ENCODE measurements at places on chromosomes 7 and 10. TPM values are rescaled to one million over a fixed set of nuclear protein-coding genes. Genes with fewer than 3 reads are reported as not detected.
A peak's percentile ranks its signal among the peaks of the same experiment; 100 is the strongest.

GRCh38 chr10:99329554-99330346 is 594 bp downstream of the CNNM1 start:
- peaks cover 3% of the 10 kb centered on the region for H3K4me1 ChIP-seq
- H3K27ac ChIP-seq = no peak overlapping the region
- H3K4me3 ChIP-seq = peak overlapping the region; percentile 82
- peak; percentile 77 for DNase-seq

GRCh38 chr7:69710768-69711438 is 112.6 kb downstream of the AUTS2 start:
- H3K27ac ChIP-seq = no peak overlapping the region
- DNase-seq = no peak

- H3K4me1 ChIP-seq = no peaks in the 10 kb centered on the region
- H3K36me3 ChIP-seq = no peaks in the 10 kb centered on the region
- DNase-seq = no peak
- H3K27ac ChIP-seq = no peak overlapping the region
Measured at GRCh38 chr10:114380060-114380459, 24.2 kb downstream of the AFAP1L2 start.

- no peaks in the 10 kb centered on the region for H3K27me3 ChIP-seq
- no peaks in the 10 kb centered on the region for H3K4me1 ChIP-seq
- H3K36me3 ChIP-seq = peaks cover under 1% of the 10 kb centered on the region
- H3K27ac ChIP-seq = no peak overlapping the region
- no peak for DNase-seq
Measured at GRCh38 chr7:135448753-135449152, 61.1 kb downstream of the CNOT4 start.

The INMT gene
- total RNA-seq = 1.4 TPM

The MKI67 gene
- 74.8 TPM for total RNA-seq

Data from endodermal cell (in vitro differentiated cells).